ENCODE measurements at places on chromosomes 5 and 9.

DNA sequence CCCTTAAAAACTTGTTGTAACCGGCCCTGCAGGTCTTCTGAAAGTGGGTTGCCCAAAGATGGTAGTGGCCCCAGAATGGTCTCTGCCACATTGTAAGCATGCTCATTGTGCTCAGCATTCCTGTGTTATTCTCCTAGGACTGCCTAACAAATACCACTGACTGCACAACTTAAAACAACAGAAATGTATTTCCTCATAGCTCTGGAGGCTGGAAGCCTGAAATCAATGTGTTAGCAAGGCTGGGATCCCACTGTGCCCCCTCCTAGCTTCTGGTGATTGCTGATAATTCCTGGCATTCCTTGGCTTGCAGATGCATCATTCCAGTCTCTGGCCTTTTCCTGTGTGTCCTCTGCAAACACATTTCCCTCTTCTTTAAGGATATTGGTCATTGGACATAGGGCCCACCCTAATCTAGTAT, 3.4 kb upstream of the GCNT4 start:
- no peak for DNase-seq

- no peak for DNase-seq
Observed at GRCh38 chr5:113292462-113292861, 142.3 kb downstream of the TSSK1B start.

GRCh38 chr5:25763781-25764180, 1119.0 kb upstream of the CDH10 start:
- no peak for DNase-seq

- DNase-seq = no peak
Observed at GRCh38 chr5:55715519-55716078, 3.5 kb upstream of the SLC38A9 start.

GRCh38 chr9:72203205-72203803, 54.1 kb downstream of the GDA start:
- DNase-seq = no peak

DNA sequence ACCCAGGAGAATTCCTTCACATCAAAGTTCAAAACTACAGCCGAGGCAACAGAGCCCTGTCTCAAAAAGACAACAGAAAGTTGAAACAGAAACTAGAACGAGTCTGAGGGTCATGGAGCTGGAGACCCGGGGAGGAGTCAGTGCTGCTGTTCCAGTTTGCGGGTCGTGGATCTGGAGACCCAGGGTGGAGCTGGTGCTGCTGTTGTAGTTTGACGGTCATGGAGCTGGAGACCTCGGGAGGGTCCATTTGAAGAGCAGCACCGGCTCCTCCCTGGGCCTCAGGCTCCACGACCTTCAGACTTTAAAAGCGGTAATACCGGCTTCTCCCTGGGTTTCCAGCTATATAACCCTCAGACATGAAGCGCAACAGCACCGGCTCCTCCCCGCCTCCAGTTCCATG, 13.0 kb upstream of the LCN15 start:
- no peak for DNase-seq

- DNase-seq = no peak
Observed at GRCh38 chr5:136311999-136312398, 53.3 kb downstream of the TRPC7 start.

GRCh38 chr5:35513612-35514011, 104.1 kb upstream of the SPEF2 start:
- DNase-seq = no peak

Measured in esophagus squamous epithelium (tissue), 5 donors.